ENCODE measurements at places on chromosomes 4 and X.

GRCh38 chrX:148871422-148872160, 371.2 kb downstream of the AFF2 start:
- no peak overlapping the region for H3K27ac ChIP-seq
- DNase-seq: no peak
- H3K36me3 ChIP-seq: no peaks in the 10 kb centered on the region
- no peaks in the 10 kb centered on the region for H3K4me1 ChIP-seq

DNA sequence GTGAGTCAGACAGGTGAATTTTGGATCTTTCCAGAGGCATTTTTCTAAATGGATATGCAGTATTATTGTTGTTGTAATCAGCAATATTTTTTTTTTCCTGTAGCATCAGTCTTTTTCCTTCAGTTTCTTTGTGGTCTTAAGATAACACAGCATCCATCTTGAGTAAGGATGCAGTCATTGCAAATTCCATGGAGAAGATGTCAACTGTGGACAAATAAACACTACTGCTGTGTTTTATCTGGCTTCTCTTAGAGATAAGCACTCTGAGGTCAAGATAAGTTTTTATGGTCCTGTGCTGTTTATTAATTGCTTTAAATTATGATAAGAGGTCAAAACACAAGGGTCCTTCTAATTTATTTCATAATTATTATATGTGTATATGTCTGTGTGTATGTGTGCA, 1255.7 kb downstream of the ADGRL3 start:
- DNase-seq: no peak
- no peak overlapping the region for H3K27ac ChIP-seq
- H3K27me3 ChIP-seq: no peaks in the 10 kb centered on the region

DNA sequence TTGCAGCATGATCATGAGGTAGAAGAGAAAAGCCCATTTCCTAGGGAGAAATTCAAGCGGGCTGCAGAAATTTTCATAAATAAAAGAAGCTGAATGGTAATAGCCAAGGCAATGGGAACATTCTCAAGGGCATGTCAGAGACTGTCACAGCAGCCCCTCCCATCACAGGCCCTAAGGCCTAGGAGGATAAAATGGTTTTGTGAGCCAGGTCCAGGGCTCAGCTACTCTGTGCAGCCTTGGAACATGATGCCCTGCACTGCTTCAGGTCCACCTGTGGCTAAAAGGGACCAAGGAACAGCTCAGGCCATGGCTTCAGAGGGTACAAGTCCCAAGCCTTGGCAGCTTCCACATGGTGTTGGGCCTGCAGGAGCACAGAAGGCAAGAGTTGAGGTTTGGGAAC, 93.3 kb downstream of the DACH2 start:
- no peak for DNase-seq
- H3K27me3 ChIP-seq: no peaks in the 10 kb centered on the region
- H3K36me3 ChIP-seq: peaks cover 6% of the 10 kb centered on the region
- H3K4me1 ChIP-seq: no peaks in the 10 kb centered on the region
- H3K4me3 ChIP-seq: no peak overlapping the region

DNA sequence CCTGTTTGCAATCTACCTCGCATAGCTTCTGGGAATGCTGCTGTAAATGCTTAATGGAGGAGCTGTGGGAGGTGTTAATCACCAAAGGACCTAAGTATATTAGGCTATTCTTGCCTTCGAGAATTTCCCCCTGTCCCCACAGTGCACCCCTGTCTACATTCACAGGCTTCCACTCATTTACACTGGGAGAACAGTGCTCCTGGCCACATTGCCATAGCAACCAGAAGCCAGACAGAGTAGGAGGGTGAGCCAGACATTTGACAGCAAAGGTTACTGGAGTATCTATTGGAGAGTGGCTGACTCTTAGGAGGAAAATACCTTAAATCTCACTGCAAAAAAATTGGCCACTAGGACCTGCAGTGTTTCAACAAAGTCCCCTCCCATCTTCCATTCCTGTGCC, 185.9 kb upstream of the PBDC1 start:
- H3K36me3 ChIP-seq: no peaks in the 10 kb centered on the region
- H3K4me3 ChIP-seq: no peak overlapping the region
- H3K27ac ChIP-seq: no peak overlapping the region

GRCh38 chr4:7392438-7393421, 42.0 kb downstream of the PSAPL1 start:
- no peak overlapping the region for H3K27ac ChIP-seq
- peak; percentile 49 for DNase-seq
- no peaks in the 10 kb centered on the region for H3K4me1 ChIP-seq
- H3K36me3 ChIP-seq: no peaks in the 10 kb centered on the region
- peaks cover 15% of the 10 kb centered on the region for H3K27me3 ChIP-seq

- no peak overlapping the region for H3K27ac ChIP-seq
- peaks cover 15% of the 10 kb centered on the region for H3K4me1 ChIP-seq
- H3K27me3 ChIP-seq: no peaks in the 10 kb centered on the region
Observed at GRCh38 chr4:10666616-10667015, 18.0 kb downstream of the CLNK start.

DNA sequence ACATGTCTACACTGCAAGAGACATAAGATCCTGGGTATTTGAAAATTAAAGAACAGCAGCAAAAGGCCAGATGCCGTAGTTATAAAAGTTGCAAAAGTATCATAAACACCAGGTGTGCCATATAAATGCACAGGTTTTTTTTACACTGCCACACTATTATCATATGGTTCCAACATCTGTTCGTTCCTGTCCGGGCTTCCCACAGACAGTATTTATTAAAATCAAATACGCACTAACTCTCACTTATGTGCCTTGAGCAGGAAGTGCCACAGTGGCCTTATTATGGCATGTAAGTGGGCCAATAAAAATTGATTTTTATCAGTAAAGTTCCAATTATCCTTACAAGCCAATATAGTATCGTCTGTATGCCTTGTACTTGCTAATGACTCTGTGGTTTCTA, 873.2 kb downstream of the RPA4 start:
- H3K27me3 ChIP-seq: peaks cover 8% of the 10 kb centered on the region
- DNase-seq: no peak
- H3K4me3 ChIP-seq: no peak overlapping the region
- H3K27ac ChIP-seq: no peak overlapping the region

DNA sequence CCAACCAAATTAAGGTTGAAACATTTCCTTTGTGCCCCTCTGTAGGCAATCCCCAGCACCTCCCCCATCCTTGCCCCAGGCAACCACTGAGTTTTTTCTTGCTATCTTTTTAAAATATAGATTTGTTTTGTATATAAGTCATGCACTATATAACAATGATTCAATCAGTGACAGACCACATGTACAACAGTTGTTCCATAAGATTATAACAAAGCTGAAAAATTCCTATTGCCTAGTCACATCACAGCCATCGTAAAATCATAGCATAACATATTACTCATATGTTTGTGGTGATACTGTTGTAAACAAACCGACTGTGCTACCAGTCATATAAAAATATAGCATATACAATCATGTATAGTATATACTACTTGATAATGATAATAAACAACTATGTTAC, 211.9 kb upstream of the NRK start:
- H3K27me3 ChIP-seq: no peaks in the 10 kb centered on the region
- no peak overlapping the region for H3K4me3 ChIP-seq
- no peak overlapping the region for H3K27ac ChIP-seq
- H3K36me3 ChIP-seq: no peaks in the 10 kb centered on the region
- H3K4me1 ChIP-seq: no peaks in the 10 kb centered on the region

DNA sequence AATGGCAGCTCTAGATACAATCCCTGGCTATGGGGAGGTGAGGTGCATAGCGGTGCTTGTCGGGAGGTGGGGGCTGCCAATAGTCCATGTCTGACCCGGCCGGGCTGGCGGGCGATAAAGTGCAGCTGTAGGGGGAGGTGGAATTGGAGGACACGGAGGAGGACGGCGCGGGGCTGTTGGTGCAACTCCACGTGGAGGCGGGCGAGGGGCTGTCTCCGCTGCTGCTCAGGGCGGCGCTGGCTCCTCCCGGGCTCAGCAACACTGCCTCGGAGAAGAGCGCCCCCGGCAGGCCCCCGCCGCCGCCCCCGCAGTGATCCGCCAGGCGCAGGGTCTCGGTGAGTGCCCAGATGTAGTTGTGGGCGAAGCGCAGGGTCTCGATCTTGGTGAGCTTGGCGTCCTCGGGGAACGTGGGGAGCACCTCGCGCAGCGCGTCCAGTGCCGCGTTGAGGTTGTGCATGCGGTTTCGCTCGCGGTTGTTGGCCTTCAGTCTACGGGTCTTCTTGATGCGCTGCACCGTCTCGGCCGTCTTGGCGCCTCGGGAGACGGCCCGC, 1.3 kb downstream of the NEUROG2 start:
- no peak overlapping the region for H3K27ac ChIP-seq
- H3K4me1 ChIP-seq: peaks cover 39% of the 10 kb centered on the region
- H3K27me3 ChIP-seq: peaks cover 70% of the 10 kb centered on the region
- H3K36me3 ChIP-seq: peaks cover 18% of the 10 kb centered on the region

- H3K27ac ChIP-seq: no peak overlapping the region
- no peaks in the 10 kb centered on the region for H3K4me1 ChIP-seq
- H3K4me3 ChIP-seq: no peak overlapping the region
Observed at GRCh38 chr4:103754844-103755243, 35.1 kb upstream of the TACR3 start.

DNA sequence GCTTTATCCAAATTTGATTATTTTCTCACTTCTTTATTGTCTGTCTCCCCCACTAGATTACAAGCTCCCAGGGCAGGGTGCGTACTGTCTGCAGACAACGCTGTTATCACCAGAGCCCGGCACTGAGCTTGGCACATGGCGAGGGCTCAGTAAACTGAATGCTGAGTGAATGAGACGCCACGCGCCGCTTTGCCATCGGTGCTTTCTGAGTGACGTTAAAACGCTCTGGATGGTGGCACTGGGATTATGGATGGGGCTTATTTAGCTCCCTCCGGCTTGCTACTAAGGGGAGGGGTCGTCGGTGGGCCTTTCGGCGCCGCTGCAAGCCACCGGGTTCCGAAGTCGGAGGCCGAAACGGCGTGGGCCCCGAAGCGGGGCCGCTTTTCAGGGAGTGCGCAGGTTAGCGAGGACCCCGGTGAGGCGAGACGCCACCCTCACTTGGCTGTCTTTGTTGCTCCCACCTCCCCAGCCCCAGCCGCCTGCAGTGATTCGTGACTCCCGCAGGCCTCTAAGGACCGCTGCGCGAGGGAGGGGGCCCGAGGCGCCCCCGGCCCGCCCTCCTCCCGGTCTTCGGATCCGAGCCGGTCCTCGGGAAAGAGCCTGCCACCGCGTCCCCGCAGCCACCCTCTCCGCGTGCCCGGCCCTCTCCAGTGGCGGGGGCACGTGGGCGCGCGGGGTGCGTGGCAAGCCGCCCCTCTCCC, 569 bp upstream of the FHL1 start:
- no peaks in the 10 kb centered on the region for H3K36me3 ChIP-seq
- H3K4me3 ChIP-seq: peak overlapping the region; percentile 69
- DNase-seq: no peak
- H3K4me1 ChIP-seq: peaks cover 17% of the 10 kb centered on the region

GRCh38 chr4:78599931-78600375, 48.4 kb downstream of the ANXA3 start:
- no peaks in the 10 kb centered on the region for H3K36me3 ChIP-seq
- H3K27ac ChIP-seq: no peak overlapping the region
- no peaks in the 10 kb centered on the region for H3K4me1 ChIP-seq

- H3K27ac ChIP-seq: no peak overlapping the region
- DNase-seq: no peak
- H3K4me1 ChIP-seq: no peaks in the 10 kb centered on the region
- no peaks in the 10 kb centered on the region for H3K36me3 ChIP-seq
Observed at GRCh38 chr4:110296892-110297291, 98.5 kb upstream of the ELOVL6 start.

- no peak for DNase-seq
- no peak overlapping the region for H3K4me3 ChIP-seq
- no peak overlapping the region for H3K27ac ChIP-seq
- H3K27me3 ChIP-seq: no peaks in the 10 kb centered on the region
Observed at GRCh38 chr4:37620176-37620575, 66.0 kb downstream of the RELL1 start.

- no peak overlapping the region for H3K4me3 ChIP-seq
- H3K4me1 ChIP-seq: peaks cover 35% of the 10 kb centered on the region
- no peak for DNase-seq
- H3K36me3 ChIP-seq: peaks cover 6% of the 10 kb centered on the region
Observed at GRCh38 chr4:15735536-15735935, 32.7 kb downstream of the BST1 start.

GRCh38 chrX:123308658-123309057, 124.6 kb downstream of the GRIA3 start:
- H3K4me3 ChIP-seq: no peak overlapping the region
- DNase-seq: no peak
- no peaks in the 10 kb centered on the region for H3K27me3 ChIP-seq
- H3K36me3 ChIP-seq: no peaks in the 10 kb centered on the region

- peaks cover 4% of the 10 kb centered on the region for H3K4me1 ChIP-seq
- no peak overlapping the region for H3K27ac ChIP-seq
- DNase-seq: no peak
- H3K27me3 ChIP-seq: peaks cover 9% of the 10 kb centered on the region
- H3K36me3 ChIP-seq: peaks cover 5% of the 10 kb centered on the region
Observed at GRCh38 chrX:151363316-151363715, 33.7 kb upstream of the VMA21 start.

DNA sequence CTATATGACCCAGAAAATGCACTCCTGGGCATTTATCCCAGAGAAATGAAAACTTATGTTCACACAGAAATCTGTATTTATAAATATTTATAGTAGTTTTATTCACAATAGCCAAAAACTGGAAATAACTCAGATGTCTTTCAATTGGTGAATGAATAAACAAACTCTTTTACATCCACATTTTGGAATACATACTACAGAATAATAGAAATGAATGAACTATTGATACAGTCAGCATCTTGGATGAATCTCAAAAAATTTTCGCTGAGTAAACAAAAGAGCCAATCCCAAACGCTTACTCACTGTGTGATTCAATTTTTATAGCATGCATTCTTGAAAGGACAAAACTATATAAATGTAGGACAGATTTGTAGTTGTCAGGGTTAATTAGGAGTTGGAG, 75.1 kb upstream of the HTR2C start:
- H3K27me3 ChIP-seq: no peaks in the 10 kb centered on the region
- H3K4me3 ChIP-seq: no peak overlapping the region
- H3K36me3 ChIP-seq: no peaks in the 10 kb centered on the region
- H3K4me1 ChIP-seq: no peaks in the 10 kb centered on the region
- no peak overlapping the region for H3K27ac ChIP-seq

DNA sequence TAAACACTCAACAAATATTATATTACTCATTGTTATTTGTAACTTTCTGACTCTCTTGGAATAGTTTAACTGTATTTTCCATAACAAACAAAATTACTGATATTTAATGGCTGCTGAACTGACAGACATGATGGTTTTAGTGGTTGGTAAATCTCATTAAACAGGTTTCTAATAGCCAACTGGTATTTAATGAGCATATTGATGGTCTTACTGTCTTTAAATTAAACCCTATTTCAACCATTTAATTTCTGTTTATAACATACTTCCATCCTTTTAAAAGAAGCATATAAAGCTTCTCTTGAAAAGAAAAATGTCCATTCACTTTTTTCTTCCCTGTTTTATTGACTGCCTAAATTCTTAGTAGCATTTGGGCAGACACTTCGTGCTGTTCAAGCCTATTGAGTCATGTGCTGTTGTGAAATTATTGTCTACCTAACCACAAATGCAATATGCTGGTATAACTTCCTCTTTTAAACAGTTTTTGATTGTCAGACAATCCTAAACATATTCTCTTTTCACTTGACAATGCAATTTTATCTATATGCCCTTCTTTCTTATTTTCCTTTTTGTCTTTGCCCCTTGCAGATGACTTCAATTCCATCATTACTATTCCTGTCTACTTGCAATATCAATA, 163.9 kb upstream of the SLC7A11 start:
- H3K27me3 ChIP-seq: no peaks in the 10 kb centered on the region
- H3K4me1 ChIP-seq: no peaks in the 10 kb centered on the region
- no peaks in the 10 kb centered on the region for H3K36me3 ChIP-seq
- DNase-seq: no peak
- H3K27ac ChIP-seq: no peak overlapping the region

GRCh38 chrX:14718403-14718802, 154.5 kb downstream of the FANCB start:
- DNase-seq: no peak
- H3K4me1 ChIP-seq: no peaks in the 10 kb centered on the region
- no peaks in the 10 kb centered on the region for H3K36me3 ChIP-seq
- H3K27me3 ChIP-seq: no peaks in the 10 kb centered on the region
- H3K4me3 ChIP-seq: no peak overlapping the region

Measured in natural killer cell treated with Interleukin-12 subunit alpha and Interleukin-12 subunit beta and Interleukin-15 and Interleukin-18, amount 100 ng/mL, for 72 hours (primary cell).